ENCODE measurements at places on chromosomes 7 and 10. TPM values are rescaled to one million over a fixed set of nuclear protein-coding genes. Genes with fewer than 3 reads are reported as not detected.

The STYXL1 gene
- 64.5 TPM for polyA plus RNA-seq

The OR2A5 gene
- polyA plus RNA-seq, result not detected

The HTR5A gene
- not detected for polyA plus RNA-seq

The CLCN1 gene
- not detected for polyA plus RNA-seq

The HHEX gene
- 159 TPM for polyA plus RNA-seq

The IDI2 gene
- not detected for polyA plus RNA-seq

The CTAGE8 gene
- polyA plus RNA-seq, result 0.70 TPM

DNA sequence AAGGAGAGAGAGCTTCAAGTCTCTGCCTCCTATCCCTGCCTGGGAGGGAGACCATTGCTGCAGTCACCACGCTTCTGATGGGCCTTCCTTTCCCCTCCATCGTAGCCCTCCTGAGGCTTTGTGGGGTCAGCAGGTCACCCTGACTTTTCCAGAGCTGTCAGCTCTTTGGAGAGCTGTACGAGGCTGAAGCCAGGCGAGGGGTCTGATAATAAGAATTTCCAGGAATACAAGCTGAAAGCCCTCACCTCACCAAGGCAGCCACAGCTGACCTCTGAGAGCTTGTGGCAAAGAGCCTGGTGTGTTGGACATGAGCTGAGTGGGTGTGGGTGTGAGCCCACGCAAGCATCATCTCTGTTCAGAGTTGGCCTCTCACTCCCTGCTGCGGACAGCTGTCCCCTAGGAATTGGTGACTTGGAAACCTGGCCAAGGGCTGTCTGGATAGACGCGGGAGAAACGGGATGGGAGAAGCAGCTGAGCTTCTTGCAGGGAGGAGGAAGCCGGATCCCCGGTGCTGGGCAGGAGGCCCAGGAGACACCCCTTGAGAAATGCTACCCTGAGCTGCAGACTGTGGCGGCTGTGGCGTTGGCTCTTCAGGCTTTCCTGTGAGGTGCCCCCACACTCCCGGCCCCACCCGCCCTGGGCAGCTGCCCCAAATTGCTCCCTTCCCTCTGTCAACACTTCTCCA, 122.1 kb upstream of the BTBD16 start:
- H3K4me1 ChIP-seq, result peaks cover 2% of the 10 kb centered on the region
- DNase-seq, result no peak
- peaks cover 4% of the 10 kb centered on the region for H3K36me3 ChIP-seq

- no peaks in the 10 kb centered on the region for H3K36me3 ChIP-seq
- no peak for DNase-seq
- H3K4me1 ChIP-seq, result no peaks in the 10 kb centered on the region
- no peak overlapping the region for H3K27ac ChIP-seq
- no peak overlapping the region for H3K4me3 ChIP-seq
Measured at GRCh38 chr7:113907617-113908016, 11.2 kb downstream of the PPP1R3A start.

- H3K27me3 ChIP-seq, result peaks cover 6% of the 10 kb centered on the region
- H3K4me1 ChIP-seq, result no peaks in the 10 kb centered on the region
- H3K36me3 ChIP-seq, result no peaks in the 10 kb centered on the region
Measured at GRCh38 chr7:50530766-50531165, 34.4 kb downstream of the DDC start.

DNA sequence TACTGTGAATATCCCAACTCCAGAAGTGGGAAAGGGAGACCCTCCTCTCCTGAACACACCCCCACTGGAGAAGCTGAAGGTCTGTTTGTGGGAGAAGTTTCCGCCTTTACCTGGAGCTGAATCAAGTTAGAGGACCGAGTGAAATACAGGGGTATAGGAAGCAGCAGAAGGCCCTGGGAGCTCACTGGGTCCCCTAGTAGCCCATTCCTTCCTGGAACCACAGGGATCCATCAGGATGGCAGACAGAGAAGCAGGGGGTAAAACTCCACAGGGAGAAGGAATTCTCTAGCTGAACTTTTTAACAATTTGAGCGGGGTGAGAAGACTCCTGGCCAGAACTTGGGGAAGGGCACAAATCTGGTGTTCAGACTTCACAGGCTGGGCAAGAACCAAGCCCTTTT, 275.8 kb downstream of the GRID1 start:
- H3K27ac ChIP-seq, result no peak overlapping the region
- H3K4me3 ChIP-seq, result no peak overlapping the region
- DNase-seq, result no peak
- H3K27me3 ChIP-seq, result peaks cover 17% of the 10 kb centered on the region
- H3K36me3 ChIP-seq, result no peaks in the 10 kb centered on the region

- H3K4me1 ChIP-seq, result no peaks in the 10 kb centered on the region
- H3K27ac ChIP-seq, result no peak overlapping the region
- H3K36me3 ChIP-seq, result no peaks in the 10 kb centered on the region
- no peak overlapping the region for H3K4me3 ChIP-seq
Measured at GRCh38 chr7:156626220-156626895, 14.2 kb upstream of the RNF32 start.

- no peaks in the 10 kb centered on the region for H3K36me3 ChIP-seq
- H3K4me3 ChIP-seq, result no peak overlapping the region
- no peak overlapping the region for H3K27ac ChIP-seq
- H3K27me3 ChIP-seq, result no peaks in the 10 kb centered on the region
- DNase-seq, result no peak
Measured at GRCh38 chr7:12706900-12707536, 19.6 kb downstream of the ARL4A start.

DNA sequence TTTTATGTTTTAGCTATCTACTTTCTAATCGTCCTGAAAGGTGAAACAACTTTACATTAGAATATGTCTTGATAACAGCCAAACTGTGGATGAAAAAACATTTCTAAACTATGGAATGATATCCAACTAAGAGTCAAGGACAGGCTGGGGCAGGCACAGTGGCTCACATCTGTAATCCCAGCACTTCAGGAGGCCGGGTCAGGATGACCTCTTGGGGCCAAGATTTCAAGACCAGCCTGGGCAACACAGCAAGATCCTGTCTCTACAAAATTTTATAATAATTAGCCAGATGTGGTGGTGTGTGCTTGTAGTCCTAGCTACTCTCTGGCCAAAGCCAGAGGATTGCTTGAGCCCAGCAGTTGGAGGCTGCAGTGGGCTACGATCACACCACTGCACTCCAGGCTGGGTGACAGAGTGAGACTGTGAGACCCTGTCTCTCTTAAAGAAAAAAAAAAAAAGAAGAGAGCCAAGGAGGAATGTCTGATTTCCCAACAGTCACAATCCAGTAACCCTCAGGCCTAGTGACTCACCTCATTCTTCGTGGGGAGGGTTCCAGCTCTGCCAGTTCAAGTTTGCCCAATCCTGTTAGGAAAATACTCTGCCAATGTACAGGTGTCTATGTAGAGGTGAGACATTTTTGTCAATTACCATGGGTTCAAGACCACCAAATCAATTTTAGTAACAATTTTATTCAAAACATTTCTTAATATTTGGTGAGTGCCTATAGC, 14.6 kb upstream of the FZD1 start:
- H3K4me3 ChIP-seq, result no peak overlapping the region
- no peaks in the 10 kb centered on the region for H3K4me1 ChIP-seq
- H3K27ac ChIP-seq, result no peak overlapping the region
- no peak for DNase-seq
- peaks cover 4% of the 10 kb centered on the region for H3K27me3 ChIP-seq
- H3K36me3 ChIP-seq, result no peaks in the 10 kb centered on the region

DNA sequence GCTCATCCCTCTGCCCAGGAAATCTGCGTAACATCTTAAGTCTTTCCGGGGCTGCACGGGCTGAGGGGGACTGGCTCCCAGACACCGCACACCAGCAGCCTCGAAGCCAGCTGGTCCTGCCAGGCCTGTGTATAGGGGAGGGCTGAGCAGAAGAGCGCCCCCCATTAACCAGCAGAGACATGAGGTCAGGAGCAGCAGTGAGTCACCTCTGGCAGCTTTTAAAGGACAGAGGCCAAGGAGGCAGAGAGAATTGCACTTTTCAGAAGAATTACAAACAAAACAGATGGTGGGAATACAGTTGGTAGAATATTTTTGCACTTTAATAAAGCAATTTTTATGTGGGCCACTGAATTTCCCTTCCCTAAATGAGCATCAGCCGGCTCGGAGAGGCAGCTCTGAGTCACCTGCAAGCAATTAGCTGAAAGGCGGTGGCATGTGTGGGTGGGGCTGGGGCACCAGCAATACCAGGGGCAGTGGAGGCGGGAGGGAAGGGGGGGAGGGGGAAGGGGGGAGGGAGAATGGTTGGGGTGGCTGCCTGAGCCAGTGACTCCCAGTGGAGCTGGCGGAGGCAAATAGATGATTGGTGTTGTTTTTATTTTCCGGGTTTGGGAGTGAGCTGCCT, 39.1 kb downstream of the GOLGA7B start:
- peaks cover 28% of the 10 kb centered on the region for H3K27me3 ChIP-seq
- no peaks in the 10 kb centered on the region for H3K36me3 ChIP-seq
- no peak for DNase-seq
- H3K4me1 ChIP-seq, result no peaks in the 10 kb centered on the region
- H3K27ac ChIP-seq, result no peak overlapping the region

DNA sequence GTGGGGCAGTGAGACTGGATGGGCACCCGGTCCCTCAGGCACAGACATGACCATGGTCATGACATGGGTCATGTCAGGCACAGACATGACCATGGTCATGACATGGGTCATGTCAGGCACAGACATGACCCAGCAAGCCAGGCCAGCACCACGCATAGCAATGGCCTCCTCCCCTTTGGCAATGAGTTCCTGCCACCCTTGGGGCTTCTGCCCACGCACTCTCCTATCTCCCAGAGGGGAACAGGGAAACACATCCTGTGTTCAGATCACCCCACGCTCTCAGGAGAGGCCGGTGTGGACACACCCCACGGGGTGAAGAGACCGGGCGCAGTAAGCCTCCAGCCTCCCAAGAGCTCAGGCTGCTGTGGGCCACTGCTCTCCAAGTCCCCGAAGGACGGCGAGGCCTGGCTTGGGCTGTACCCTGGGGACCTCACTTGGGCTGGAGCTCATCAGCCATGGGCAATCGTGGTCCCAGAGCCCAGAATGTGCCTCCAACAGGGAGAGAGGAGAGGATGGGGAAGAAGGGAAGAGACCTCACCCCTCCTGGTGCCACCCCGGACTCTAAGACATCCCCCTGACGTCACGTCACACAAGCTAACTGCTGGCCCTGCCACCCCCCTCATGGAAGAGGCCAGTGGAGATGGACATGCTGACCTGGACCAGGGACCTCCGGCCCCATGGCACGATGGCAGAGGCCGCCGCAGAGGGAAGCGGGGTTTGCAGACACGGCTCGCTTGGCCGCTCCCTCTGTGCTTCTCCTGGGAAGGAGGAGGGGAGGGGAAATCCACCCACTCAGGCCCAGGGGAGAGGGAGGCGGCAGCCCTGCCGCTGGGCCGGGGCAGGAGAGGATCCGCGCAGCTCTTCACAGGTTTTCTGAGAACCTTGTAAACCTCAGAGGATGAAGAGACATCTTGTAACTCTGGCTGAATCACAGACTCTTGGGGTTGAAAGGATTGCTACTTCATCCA, 269.6 kb downstream of the ELFN1 start:
- no peaks in the 10 kb centered on the region for H3K36me3 ChIP-seq
- H3K4me3 ChIP-seq, result peak overlapping the region; percentile 97
- H3K27me3 ChIP-seq, result no peaks in the 10 kb centered on the region
- peaks cover 39% of the 10 kb centered on the region for H3K4me1 ChIP-seq

DNA sequence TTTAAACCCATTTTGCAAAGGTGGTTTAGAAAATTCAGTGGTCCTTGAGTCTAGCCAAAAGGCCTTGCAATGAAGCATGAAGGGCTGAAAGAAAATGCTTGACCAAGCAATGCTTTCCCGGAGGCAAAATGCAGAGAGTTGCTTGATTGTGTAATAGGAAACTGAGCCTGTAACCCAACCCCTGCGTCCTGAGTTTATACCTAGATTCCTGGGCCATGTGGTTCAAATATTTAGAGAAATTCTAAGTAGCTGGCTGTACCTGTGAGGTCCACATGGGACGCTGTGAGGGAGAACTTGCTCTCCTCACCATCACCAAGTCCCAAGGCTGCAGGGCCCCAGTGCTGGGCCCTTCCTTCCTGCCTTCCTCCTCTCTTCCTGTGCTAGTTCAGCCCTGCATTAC, 45.7 kb downstream of the CXCL12 start:
- no peak overlapping the region for H3K27ac ChIP-seq
- no peaks in the 10 kb centered on the region for H3K36me3 ChIP-seq
- no peak overlapping the region for H3K4me3 ChIP-seq
- no peaks in the 10 kb centered on the region for H3K27me3 ChIP-seq
- H3K4me1 ChIP-seq, result no peaks in the 10 kb centered on the region

- H3K27me3 ChIP-seq, result no peaks in the 10 kb centered on the region
- H3K4me1 ChIP-seq, result no peaks in the 10 kb centered on the region
- H3K36me3 ChIP-seq, result no peaks in the 10 kb centered on the region
- H3K4me3 ChIP-seq, result no peak overlapping the region
- DNase-seq, result no peak
Measured at GRCh38 chr10:29067161-29067560, 221.7 kb upstream of the LYZL1 start.

- no peak overlapping the region for H3K27ac ChIP-seq
- H3K27me3 ChIP-seq, result peaks cover 22% of the 10 kb centered on the region
- no peak for DNase-seq
- peaks cover 6% of the 10 kb centered on the region for H3K4me1 ChIP-seq
- H3K4me3 ChIP-seq, result no peak overlapping the region
Measured at GRCh38 chr7:27079234-27079975, 16.4 kb downstream of the HOXA1 start.

DNA sequence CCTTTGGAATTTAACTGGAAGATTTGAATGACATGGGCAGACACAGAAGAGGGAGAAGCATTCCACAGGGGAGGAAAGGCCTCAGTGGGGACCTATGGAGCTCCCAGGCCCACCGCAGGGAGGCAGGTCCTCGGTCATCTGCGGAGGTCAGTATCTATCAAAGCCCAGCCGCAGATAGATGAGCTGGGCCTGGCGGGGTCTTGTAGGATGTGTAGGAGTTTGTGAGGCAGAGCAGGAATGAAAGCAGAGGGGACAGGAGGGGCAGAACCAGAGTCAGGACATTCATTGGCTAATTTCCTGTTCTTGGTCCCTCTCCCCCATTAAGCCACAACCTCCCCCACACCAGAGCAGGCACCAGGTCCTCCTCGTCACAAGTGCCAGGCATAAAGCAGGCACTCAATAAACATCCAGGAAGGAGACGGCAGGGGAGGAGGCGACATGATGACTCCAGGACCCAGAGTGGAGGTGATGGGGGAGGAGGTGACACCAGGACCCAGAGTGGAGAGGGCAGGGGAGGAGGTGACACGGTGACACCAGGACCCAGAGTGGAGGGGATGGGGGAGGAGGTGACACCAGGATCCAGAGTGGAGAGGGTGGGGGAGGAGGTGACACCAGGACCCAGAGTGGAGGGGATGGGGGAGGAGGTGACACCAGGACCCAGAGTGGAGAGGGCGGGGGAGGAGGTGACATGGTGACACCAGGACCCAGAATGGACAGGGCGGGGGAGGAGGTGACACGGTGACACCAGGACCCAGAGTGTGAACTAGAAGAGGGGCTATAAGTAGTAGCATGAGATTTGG, 83.7 kb upstream of the PDGFA start:
- H3K27ac ChIP-seq, result peak overlapping the region; percentile 99
- H3K4me1 ChIP-seq, result peaks cover 29% of the 10 kb centered on the region
- no peak for DNase-seq

All from naive B cell (primary cell).